ENCODE measurements at places on chromosomes 13 and 19.

- DNase-seq, result no peak
Observed at GRCh38 chr19:39196860-39197562, at the start of gene NCCRP1. Gene NCCRP1 (plus strand): TSS chr19:39196964. CDS start chr19:39196983, 19 bp downstream.

GRCh38 chr19:55377356-55378131, 918 bp downstream of the TMEM190 start:
- no peak for DNase-seq

DNA sequence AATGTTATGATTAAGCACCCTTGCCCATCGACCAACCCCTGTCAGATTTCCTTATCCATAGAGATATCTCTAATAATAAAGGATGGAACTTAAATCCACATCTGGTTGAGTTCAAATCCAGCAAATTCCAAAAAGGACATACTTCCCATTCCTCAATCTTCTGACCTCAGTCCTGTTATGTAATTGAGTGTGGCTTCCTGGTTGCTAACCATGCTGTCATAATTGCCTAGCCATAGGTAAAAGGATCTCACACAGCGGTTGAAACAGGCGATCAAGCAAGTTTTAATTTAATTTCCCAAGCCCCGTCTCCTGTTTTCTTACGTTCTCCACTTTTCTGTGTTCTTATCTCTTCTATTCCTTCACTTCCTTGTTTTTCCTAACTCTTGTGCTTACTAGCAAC, 550.3 kb downstream of the GPC6 start:
- no peak for DNase-seq

DNA sequence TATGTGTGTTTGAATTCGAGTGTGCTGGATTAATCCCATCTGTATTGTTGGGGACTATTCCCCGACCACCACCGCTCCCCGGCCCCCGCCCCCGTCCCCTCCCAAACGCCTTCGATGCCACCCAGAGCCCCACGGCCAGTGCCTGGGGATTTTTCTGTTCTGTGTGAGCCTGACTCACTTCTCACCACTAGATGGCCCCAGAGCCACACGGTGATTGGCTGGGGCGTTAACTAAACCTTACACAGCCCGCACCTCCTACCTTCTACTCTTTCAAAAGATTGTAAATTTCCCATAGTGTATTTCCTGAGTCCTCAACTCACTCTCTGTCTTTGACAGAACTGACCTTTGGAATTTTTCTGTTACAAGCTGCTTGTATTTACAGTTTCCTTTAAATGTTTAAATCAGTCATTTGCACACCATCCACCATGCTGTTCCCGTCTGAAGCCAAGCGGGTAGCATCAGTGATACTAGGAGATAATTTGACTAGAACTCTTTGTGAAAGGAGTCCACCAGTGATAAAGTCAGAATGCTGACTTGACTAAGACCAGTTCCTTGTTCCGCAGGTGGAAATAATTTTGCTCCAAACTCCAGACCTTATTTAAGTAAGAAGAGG, 61.4 kb downstream of the RFX2 start:
- DNase-seq, result peak; percentile 36

GRCh38 chr13:51785712-51786424, 18.1 kb downstream of the DHRS12 start:
- peak; percentile 72 for DNase-seq

- no peak for DNase-seq
Observed at GRCh38 chr13:69389899-69390298, 717.7 kb upstream of the ATXN8OS start.

- no peak for DNase-seq
Observed at GRCh38 chr19:41456342-41456918, 13.5 kb downstream of the ERICH4 start.

DNA sequence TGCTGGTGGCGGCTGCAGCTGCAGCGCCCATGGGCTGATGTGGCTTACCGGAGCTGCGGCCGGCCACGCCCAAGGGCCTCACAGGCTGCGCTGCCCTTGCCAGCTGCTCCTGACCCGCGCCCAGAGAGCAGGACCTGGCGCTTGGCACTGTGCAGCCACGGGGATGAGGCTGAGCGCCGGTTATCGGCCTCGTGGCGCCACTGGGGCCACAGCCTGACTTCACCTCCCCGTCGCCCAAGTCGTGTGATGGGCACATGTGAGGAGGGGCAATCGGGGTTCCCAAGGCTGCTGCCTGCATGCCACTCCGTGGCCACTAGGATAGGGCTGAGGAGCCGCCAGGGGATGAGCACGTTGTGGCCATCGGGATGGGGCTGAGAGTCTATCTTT, 77.2 kb upstream of the PABPC3 start:
- DNase-seq, result no peak

DNA sequence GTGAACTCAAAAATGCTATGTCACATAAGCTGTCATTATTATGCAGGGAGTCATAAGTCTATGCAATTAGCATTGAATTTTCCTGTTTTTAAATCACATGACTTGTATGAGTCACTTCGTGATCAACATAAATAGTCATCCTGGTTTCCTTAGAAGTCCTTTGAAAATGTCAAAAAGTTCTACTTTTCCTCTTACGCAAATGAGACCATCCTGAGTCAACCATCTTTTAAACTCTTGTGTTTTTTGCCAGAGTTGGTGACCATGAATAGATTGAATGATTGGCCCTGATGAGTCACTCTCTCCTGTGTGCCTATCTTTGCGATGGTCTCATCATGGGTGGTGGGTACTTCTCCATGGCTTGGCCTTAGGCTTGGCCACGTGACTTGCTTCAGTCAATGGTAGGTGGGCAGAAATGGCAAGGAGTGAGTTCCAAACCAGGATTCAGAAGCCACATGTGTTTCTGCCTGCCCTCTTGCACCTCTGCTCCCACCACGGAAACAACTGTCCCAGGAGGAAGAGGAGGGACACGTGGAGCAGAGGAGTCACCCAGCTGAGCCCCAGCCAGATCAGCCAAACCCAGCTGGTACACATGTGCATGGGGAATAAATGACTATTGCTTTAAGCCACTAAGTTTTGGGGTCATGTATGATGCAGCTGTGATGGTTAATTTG, 123.5 kb upstream of the CACNA1A start:
- no peak for DNase-seq

- DNase-seq, result no peak
Observed at GRCh38 chr13:20002787-20003186, 44.3 kb downstream of the ZMYM2 start.

- DNase-seq, result no peak
Observed at GRCh38 chr19:28134311-28134710, 1078.6 kb downstream of the UQCRFS1 start.

GRCh38 chr19:49859682-49860335, 7.6 kb downstream of the PNKP start:
- DNase-seq, result no peak

- peak; percentile 82 for DNase-seq
Observed at GRCh38 chr19:55005684-55006488, 32.2 kb downstream of the GP6 start.

- DNase-seq, result no peak
Observed at GRCh38 chr13:42355092-42355485, 83.1 kb downstream of the AKAP11 start.

DNA sequence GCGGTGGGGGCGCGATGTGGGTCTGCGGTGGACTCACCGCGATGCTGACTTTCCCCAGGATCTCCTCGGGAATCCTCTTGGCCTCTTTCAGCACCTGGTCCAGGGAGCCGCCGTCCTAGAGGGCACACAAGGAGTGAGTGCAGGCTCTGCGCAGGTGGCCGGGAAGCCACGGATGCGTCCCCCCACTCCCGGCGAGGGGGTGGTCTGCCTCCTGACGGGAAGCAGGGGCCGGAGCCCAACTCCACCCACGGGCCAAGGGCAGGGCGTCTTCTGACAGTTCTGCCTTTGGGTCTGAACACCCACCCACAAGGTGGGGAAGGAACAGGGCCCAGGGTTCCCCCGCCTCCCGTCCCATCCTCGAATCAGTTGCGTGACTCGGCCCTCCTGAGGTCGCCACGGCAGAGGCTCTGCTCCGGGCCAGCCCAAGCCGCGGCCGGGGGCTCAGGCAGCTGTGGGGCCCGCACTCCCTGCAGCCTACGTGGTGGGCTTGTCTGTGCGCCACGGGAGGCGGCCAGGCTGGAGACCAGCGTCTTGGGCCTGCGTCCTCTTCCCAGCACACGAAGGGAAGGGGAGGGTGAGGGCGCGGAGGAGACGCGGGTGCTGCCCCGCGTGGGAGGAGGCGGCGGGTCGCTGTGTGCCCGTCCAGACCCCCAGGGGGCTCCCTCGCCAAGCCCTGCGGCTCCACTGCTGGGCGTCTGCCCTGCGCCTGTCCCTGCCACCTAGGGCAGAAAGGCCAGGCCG, 21.4 kb downstream of the MAP2K2 start:
- no peak for DNase-seq

DNA sequence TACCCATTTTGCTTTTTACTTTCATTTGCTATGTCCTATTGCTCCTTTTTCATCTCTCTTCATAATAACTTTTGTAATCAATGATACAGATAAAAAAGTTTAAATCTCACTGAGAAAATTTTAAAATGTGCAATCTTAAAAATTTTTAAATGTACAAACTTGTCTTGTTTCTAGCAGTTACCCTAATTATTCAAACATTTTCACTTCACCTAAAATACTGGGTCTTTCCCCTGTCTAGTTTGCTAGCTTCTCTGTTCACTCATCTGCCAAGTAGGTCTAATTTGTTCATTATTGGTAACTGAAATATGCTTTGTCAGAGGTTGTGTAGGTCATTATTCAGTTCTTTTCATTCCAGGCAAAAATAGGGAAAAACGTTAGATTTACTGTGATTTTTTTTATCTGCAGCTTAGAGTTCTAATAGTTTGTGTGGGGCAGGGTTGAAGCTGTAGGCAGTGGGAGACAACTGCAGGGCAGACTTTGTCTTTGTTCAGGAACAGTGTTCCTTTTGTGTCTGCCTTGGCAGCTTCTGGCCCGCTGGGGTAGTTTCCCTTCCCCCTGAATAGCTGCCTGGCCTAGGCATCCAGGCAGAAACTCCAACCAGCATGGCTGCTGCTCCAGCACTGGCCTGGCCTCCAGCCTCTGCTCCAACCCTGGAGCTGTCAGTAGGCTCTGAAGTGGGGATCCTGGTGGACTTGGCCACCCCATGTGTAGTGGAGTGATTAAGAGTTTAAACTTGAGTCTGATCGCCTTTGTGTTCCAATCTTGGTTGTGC, 48.5 kb downstream of the WDFY2 start:
- peak; percentile 9 for DNase-seq

DNA sequence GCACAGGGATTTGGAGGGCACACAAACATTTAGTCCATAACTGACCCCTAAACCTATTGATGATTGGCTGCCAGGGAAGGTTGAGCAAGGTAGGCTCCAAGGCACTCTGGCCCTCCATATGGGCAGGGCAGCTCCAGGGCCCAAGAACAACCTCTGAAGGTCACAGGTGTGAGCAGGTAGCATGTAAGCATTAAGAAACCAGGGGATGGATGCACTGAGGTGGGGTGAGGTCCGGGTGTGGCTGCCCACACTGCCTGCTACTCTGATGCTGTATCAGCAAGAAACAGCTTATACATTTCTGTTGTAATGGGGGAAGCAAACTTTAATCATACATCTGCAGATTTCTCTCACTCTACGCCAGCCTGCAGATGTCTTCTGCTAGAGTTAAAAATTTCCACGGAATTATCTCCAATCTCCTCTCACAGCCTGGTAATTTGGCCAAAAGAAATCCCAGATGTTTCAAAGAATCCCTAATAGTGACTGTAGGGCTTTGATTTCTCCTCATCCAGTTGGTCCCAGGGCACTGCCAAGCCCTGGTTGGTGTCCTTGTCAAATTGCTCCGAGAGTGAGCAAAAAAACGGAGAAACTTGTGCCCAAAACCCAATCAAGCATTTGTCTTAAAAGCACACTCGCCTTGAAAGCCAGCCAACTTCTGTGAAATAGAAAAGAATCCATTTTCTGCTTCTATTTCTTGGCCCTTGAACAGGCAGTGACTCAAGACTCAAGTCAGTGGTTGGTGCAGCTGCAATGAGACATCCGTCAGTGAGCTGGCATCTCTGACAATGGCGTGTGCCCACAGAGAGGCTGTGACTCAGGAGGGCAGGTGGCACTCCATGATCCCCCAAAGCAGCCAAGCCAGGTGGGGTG, 72.5 kb upstream of the MRI1 start:
- peak; percentile 88 for DNase-seq

DNA sequence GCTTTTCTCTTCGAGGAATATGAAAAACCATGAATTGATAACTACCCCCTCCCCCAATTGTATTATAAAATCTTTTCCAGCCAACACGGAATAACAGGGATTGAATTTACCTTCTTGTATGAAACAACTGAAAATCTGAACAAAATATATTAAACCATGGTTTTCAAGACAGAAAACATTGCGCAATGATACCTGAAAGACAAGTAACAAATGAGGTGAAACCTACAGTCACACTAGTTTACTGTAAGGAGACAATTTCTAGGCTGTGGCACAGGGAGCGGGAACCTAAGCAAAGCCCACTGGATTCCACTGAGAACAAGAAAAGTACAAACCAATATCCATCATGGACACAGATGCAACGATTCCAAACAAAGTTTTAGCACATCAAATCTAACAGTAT, 53.4 kb downstream of the ZNF283 start:
- no peak for DNase-seq

DNA sequence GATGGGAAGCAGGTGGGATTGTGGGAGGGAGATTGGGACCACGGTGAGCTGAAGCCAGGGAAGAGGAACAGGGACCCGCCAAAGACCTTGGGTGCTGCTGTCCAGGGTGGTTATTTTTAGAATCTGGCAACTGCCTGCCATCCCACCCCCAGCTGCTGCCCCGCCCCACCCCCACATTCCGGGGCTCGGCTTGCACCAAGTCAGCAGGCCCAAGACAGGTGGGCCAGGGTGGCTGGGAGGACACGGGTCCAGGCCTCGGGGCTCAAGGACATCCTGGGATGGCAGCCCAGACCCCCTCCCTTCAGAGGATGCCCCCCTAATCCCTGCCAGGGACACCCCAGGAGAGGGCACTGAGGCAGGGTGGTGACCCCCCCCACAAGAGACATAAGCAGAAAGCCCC, 827 bp downstream of the CKM start:
- no peak for DNase-seq

- no peak for DNase-seq
Observed at GRCh38 chr19:15296353-15296752, 36.0 kb downstream of the BRD4 start.

- no peak for DNase-seq
Observed at GRCh38 chr19:15926484-15926883, 7.8 kb downstream of the CYP4F11 start.

- peak; percentile 29 for DNase-seq
Observed at GRCh38 chr19:37251308-37252229, 33.6 kb downstream of the ZNF383 start.

- no peak for DNase-seq
Observed at GRCh38 chr19:15367439-15367838, 12.1 kb downstream of the AKAP8 start.

- no peak for DNase-seq
Observed at GRCh38 chr19:1862424-1863327, 703 bp downstream of the KLF16 start.

- DNase-seq, result no peak
Observed at GRCh38 chr19:36939153-36939552, 23.0 kb downstream of the ZNF568 start.

- DNase-seq, result no peak
Observed at GRCh38 chr19:53057904-53058580, 13.5 kb downstream of the ERVV-2 start.

DNA sequence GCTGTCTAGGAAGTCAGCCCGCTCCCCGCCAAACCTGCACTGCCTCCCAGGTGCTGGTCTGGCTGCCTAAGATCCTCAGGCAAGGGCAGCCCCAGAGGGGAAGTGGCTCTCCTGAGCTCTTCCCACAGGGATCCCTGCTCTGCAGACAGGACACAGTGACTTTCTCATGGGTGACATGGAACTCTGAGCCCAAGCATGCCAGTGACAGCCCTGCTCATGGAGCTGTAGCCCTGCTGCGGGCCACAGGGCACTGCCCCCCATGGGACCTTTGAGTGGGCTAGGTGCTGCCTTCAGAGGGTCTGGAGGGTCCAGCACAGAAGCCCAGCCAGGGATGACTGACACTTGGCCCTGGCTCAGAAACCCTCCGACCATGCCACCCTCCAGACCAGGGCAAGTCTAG, 109.1 kb downstream of the TUBA3C start:
- DNase-seq, result no peak
